ENCODE measurements at places on chromosomes 12 and 14. TPM values are rescaled to one million over a fixed set of nuclear protein-coding genes. Genes with fewer than 3 reads are reported as not detected.

- no peak for DNase-seq
These were observed 706.8 kb downstream of the GALC start for GRCh38 chr14:87286191-87286590.

DNA sequence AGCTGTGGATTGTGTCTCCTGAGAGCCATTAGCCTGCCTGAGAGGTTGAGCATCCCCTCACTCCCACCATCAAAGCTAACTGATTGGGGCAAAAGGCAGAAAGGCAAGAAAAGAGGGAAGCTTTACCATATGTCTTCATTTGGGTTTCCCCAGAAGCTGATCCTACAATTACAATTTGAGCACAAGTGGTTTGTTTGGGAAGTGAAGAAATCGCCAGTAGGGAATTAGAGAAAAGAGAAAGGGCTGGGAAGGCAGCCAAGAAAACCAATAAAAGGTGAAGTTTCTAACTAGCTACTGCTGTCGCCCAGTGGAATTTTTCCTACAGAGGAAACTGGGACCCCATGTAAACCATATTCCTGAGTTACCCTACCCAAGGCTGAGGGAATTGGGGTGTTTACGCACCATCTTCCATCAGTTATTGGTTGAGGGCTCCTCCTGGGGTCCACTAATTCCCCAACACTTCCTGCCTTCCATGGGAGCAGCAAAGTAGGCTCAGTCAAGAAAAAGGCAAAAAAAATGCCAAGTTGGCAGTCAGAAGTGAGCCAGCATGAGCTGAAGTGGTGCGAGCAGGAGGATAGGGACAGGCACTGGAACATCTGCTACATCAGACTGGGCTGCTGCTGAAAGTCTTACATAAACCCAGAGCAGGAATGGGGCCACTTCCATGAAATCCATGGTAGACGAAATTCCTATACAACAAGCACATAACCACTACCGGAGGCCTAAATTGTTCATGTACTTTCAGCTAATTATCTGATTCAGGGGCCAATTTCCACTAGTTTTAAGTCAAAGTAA, 17.3 kb downstream of the KCNK10 start:
- no peak for DNase-seq

LHX5 gene
- not detected for total RNA-seq

DNA sequence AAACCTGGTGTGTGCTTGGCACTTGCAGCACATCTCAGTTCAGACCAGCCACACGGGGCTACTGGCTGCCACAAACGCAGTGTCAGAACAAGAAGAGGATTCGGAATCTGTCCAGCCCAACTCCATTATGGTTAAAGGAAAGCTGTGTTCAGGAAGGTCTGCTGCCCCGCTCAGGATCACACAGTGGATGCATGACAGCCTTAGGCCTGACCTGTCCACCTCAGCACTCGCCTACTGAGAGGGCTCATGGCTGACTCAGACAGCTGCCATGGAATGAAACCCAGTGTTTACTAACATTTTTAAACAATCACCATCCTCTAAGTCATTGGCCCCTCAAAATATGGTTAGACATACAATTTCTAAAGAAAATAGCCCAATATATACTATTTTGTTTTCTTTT, 5.6 kb upstream of the NIN start:
- no peak for DNase-seq

All from tongue (tissue), 3 donors.